Stimulated activated CD4-positive, alpha-beta T cell treated with anti-CD3 and anti-CD28 coated beads, TNF-alpha, amount 100 ng/mL, for 1 hour (primary cell): ENCODE measurements at places on chromosomes 2 and 18.

GRCh38 chr2:133477616-133477990 lies 90.7 kb downstream of the NCKAP5 start:
- no peak for DNase-seq

- DNase-seq = no peak
Observed at GRCh38 chr2:25339791-25340180, 1.9 kb downstream of the DNMT3A start.

DNA sequence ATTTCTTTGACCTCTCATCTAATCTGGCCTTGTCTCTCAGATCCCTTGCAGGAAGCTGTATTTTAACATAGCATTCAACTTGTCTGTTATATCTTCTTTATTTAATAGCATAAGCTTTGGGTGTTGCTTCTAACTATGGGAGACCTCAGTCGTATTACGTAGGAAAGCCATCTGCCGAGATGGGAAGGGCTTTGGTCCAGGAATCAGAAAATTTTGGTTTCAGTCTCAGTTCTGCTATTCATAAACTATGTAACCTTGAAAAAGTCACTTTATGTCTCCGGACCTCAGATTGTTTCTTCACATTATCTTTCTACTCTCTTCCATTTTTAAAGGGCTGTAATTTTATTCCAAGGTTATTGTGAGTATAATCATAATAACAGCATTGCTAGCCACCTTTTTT lies 297.7 kb downstream of the SATB2 start:
- no peak for DNase-seq

DNA sequence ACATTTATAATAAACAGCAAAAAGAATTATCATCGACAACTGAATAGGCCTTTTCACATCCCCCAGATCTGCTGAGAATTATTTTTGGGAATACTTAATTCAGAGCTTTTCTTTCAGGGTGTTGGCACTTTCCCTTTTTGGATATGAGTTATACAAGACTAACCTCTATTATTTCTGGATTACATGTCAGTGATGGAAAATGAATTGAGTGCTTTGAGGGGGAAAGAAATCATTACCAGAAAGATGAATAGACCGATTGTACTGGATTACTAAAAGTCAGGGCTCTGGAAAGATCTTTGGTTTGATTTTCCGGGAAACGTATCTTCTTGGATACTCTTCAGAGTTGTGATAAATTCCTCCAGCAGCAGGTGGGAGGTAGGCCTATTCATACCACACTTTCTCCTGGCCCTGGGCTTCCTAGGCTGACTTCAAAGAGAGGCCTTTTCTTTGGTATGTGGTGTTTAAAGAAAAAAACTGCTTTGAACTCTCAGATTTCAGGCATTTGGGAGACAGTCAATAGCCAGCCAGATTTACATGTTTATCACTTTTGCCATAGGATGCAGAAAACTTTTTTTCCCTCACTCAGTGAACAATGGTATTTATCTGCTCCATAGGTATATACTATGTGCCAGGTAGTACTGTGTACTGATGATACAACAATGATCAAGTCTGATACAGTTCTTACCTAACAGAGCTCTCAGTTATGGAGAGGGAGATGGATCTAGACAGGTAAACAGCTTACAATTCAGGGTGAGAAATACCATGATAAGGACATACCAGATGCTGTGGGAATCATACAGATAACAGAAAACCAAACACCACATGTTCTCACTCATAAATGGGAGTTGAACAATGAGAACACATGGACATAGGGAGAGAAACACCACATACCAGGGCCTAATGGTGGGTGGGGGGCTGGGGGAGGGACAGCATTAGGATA lies 63.3 kb upstream of the ACTR3 start:
- no peak for DNase-seq

DNA sequence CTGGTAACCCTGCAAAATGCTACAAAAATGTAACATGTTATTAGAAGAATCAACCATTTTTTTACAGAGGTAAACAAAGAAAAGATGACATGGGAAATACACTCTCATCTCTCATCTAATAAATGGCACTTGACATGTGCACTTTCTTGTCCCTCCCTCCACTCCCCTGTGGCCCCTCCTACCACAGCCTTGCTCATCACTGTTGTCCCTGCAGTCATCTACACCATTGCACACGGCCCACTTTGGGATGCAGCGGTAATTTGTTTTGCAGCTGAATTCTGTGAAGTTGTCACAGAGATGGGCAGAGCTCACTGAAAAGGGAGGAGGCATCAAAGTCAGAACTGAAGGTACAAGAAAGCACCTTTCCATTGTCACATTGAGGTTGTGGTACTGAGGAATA lies 103.6 kb downstream of the DHRS9 start:
- no peak for DNase-seq

- DNase-seq = no peak
Observed at GRCh38 chr2:8413589-8414135, 268.2 kb upstream of the ID2 start.

GRCh38 chr2:9220201-9220600 lies 13.6 kb downstream of the ASAP2 start:
- no peak for DNase-seq

DNA sequence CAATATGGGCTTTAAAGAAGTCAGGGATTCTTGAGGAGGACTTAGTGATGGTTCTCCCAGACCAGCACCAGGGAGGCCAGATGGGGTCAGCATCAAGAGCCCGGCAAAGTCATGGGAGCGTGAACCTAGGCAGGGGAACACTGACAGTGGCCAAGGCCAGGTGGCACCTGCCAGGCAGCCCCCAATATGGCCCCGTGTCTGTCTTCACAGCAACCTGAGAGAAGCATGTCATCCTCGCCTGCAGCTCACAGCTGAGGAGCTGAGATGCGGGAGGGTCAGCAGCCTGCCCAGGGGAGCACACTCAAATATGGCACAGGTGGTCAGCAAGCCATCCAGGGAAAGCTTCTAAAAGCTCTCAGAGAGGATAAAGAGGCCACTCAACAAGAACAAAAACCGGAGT lies 105.7 kb upstream of the GPC1 start:
- no peak for DNase-seq

GRCh38 chr2:3025984-3026383 lies 351.6 kb downstream of the EIPR1 start:
- no peak for DNase-seq

DNA sequence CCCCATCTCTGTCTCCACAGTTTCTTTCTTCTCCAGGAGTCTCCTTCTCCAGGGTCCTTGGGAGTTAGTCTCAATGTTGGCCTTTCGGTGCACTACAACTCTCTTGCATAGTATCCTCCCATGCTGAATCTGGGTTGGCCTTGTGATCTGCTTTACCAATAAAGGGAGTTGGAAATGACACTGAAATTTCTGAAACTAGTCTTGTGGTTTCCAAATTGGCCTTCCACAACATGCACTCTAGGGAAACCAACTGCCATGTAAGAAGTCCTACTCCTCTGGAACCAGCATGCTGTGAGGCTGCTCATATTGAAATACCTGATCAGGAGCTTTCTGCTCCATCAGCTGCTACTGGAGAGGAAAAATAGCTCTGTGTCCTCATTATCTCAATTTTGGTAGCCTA lies 9.9 kb upstream of the ABHD3 start:
- DNase-seq = no peak

DNA sequence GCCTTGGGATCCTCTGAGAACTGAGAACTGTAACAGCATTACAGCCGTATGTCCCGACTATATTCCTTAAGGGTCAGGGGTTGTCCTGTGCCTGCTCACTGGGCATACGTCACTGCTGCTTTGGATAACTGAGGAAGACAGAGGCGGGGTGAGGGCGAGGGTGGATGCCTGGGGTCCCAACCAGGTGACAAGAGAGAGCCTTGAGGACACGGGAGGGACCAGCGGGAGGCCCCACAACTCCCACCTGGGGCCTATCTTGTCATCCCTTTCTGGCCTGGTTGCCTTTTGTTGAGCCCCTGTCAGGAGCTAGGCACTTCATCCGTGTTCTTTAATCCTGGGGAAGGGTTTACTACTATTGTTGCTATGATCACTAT lies 28.8 kb downstream of the INPP5D start:
- no peak for DNase-seq

GRCh38 chr2:18664421-18664820 lies 75.1 kb upstream of the NT5C1B start:
- DNase-seq = no peak

DNA sequence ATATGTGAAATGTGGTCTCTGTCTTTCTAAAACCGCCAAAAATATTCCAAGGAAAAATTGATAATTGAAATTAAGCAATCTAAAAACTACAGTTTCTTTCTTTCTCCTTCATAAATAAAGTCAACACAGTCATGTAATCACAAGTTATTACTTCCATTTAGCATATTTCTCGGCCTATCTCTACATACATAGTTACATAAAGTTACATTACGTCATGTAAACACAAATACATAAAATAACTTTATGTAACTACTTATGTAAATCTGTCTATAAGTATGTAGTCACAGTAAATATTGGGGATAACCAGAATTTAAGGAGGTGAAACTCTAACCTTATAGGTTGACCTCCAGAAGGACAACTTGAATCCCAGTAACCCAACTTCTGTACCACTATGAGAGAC lies 48.5 kb upstream of the PID1 start:
- DNase-seq = no peak

DNA sequence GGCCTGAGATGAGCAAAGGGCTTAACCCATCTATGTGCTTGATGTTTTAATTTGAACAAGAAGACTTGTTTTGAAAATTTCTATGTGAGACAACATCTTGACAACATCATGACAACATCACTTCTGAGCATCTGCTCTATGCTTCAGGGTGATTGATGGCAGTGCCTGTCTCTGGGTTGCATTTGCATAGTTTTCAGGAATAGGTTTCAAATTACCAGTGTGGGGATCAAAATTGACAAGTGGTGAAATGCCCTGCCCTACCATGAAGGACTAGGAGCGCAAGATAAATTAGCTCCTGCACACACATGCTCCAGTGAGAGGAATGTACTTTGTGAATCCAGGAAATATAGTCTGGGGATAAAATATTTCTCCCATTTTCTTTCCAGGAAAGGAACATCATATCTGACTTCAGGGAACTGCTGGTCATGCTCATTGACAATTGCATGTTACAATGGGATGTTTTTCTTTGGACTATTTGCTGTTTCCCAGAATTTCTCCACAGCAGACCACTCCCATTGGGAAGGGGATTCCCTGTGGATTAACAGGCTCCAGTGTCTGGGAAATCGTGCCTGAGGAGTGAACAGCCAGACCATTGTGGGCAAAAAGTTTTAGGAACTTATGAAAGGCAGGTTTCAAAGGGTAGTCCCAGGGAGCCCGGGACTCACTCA lies 45.3 kb upstream of the IL1R2 start:
- no peak for DNase-seq

DNA sequence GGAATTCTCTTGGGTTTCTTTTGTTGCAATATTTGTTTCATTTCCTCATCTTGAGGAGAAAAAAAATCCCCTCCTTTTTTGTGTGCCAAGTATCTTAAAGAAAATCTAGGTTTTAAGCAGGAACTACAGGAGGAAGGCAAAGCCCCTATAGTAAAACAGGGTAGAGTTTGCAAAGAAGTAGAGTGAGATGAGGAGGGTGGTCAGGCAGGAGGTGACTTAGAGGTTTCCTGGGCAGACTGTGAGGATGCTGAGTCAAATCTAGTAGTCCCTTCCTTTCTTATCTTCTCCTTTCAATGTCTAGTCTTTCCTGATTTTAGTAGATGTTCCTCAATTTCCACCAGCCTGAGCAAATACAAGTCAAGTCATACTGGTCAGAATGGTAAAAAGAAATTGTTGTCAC lies 222.5 kb downstream of the PMAIP1 start:
- DNase-seq = no peak

- DNase-seq = no peak
Observed at GRCh38 chr2:160365716-160366367, 127.8 kb downstream of the RBMS1 start.

GRCh38 chr18:8834881-8835280 lies 129.5 kb downstream of the MTCL1 start:
- DNase-seq = no peak

- no peak for DNase-seq
Observed at GRCh38 chr2:60470340-60470739, 83.1 kb downstream of the BCL11A start.

DNA sequence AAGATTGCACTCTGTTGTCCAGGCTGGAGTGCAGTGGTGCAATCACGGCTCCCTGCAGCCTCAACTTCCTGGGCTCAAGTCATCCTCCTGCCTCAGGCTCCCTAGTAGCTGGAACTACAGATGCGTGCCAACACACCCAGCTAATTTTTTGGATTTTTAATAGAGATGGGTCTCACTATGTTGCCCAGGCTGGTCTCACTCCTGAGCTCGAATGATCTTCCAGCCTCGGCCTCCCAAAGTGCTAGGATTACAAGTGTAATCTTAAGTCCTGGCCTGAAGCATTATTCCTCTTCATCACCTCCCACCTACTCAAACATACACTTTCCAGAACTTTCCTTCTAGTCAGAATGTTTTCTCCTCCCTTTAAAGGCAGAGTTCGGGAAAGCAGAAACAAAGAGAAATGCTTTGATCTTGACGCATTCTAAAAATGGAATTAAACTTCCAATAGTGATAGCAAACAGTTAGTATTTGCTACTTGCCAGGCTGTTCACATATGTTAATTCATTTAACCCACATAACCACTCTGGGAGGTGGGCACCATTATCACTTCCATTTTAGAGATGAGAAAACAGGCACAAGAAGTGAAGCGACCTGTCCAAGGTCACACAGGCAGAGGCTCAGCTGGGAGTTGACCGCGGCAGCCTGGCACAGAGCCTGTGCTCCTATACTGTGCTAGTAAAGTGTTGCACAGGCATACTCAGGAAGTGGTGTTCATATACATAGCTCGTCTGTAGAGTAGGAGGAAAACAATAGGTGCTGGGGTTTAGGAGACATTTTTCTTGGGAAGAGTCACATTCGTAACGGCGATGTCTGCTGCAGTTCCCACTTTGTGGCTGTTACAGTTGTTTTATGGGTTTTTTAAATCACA lies 24.6 kb downstream of the TEX44 start:
- DNase-seq = no peak

GRCh38 chr2:32379352-32379751 lies 22.5 kb downstream of the BIRC6 start:
- no peak for DNase-seq

DNA sequence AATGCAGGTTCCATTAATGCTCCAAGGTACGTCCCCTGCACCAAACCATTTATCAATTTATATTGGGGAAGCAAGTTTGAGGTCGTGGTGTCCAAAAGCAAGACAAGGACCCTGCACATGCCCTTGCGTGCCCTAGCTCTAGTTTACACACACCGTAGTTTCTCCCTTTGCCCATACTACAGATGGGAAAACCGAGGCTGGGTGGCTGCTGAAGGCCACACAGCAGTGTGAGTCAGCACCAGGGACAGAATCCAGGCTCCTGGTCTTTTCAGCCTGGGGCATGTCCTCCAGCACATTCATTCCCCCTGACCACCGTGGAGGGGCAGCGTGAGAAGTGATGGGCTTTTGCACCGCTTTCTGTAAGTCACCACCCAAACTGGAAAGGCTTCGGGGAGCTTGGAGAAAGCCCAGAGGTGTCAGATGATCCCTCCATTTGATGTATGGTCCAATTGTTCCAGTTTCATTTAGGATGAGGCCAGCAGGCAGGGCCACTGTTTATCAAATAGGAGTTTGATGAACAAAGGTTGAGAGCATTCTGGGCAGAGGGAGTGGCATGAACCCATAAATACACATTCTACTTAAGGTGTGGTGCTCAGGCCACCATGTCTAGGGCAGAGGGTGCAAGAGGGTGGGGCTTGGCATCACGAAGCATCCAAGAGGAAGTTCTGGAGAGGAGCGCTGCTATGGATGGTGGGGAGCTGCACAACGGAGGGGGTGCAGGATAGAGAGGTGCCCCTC lies 274.1 kb downstream of the HAUS1 start:
- no peak for DNase-seq

GRCh38 chr2:226011716-226012450 lies 612.4 kb downstream of the NYAP2 start:
- no peak for DNase-seq

GRCh38 chr2:212088353-212088752 lies 450.2 kb downstream of the ERBB4 start:
- DNase-seq = no peak

- no peak for DNase-seq
Observed at GRCh38 chr2:106745468-106745867, 140.5 kb downstream of the ST6GAL2 start.
